A549 treated with Hydrocortisone at 1 μM for 4 hours (cell line): ENCODE measurements at places on chromosomes 3 and 15. TPM values are rescaled to one million over a fixed set of nuclear protein-coding genes. Genes with fewer than 3 reads are reported as not detected.

The HHATL gene
- total RNA-seq = not detected in 5 replicates

The XCR1 gene
- not detected in 5 replicates for total RNA-seq

The EPHA3 gene
- not detected in 5 replicates for total RNA-seq

The HTR3E gene
- total RNA-seq = not detected in 5 replicates

The WNT5A gene
- total RNA-seq = 0.69 to 1.3 TPM (median 1.2 TPM) in 5 replicates

The CCR8 gene
- not detected in 5 replicates for total RNA-seq

The HHLA2 gene
- total RNA-seq = 0.06 to 0.15 TPM (median 0.10 TPM) in 4 of 5 replicates, not detected in the other

The SIDT1 gene
- 0.46 to 0.60 TPM (median 0.54 TPM) in 5 replicates for total RNA-seq

The AMIGO3 gene
- 0.12 to 1.2 TPM (median 0.69 TPM) in 5 replicates for total RNA-seq

The CFAP44 gene
- 1.3 to 1.7 TPM (median 1.4 TPM) in 5 replicates for total RNA-seq

The SLC38A3 gene
- 0.10 to 0.12 TPM (median 0.12 TPM) in 3 of 5 replicates, not detected in the others for total RNA-seq

The CHST14 gene
- total RNA-seq = 15.6 to 20.6 TPM (median 19.3 TPM) in 5 replicates

The TRMT10C gene
- total RNA-seq = 33.1 to 35.8 TPM (median 33.5 TPM) in 5 replicates

The PRTG gene
- 8.3 to 11.1 TPM (median 10.2 TPM) in 5 replicates for total RNA-seq

The VILL gene
- total RNA-seq = 0.06 to 0.21 TPM (median 0.09 TPM) in 4 of 5 replicates, not detected in the other

The PPARG gene
- total RNA-seq = 37.4 to 43.6 TPM (median 41.5 TPM) in 5 replicates

The GPR149 gene
- not detected in 5 replicates for total RNA-seq

The SPTBN5 gene
- 0.08 to 0.23 TPM (median 0.17 TPM) in 5 replicates for total RNA-seq

The KBTBD13 gene
- not detected in 5 replicates for total RNA-seq

The COMMD2 gene
- total RNA-seq = 29.6 to 38.8 TPM (median 37.7 TPM) in 5 replicates

The KIF7 gene
- 3.9 to 5.1 TPM (median 4.1 TPM) in 5 replicates for total RNA-seq

The ATP13A4 gene
- total RNA-seq = 0.10 TPM in 1 of 5 replicates, not detected in the others

The RPUSD3 gene
- total RNA-seq = 51.9 to 63.3 TPM (median 60.5 TPM) in 5 replicates

The SLC51B gene
- 14.4 to 20.3 TPM (median 15.9 TPM) in 5 replicates for total RNA-seq

The P4HTM gene
- total RNA-seq = 12.2 to 20.2 TPM (median 17.5 TPM) in 5 replicates

The HRG gene
- total RNA-seq = not detected in 5 replicates

The THRB gene
- 1.1 to 1.6 TPM (median 1.3 TPM) in 5 replicates for total RNA-seq

The SEMA3G gene
- total RNA-seq = 0.03 to 0.16 TPM (median 0.06 TPM) in 5 replicates

The ITIH1 gene
- total RNA-seq = not detected in 5 replicates

The PRSS50 gene
- total RNA-seq = not detected in 5 replicates

The IGSF11 gene
- 3.5 to 4.8 TPM (median 4.4 TPM) in 5 replicates for total RNA-seq

The SENP8 gene
- 2.1 to 2.5 TPM (median 2.3 TPM) in 5 replicates for total RNA-seq

The LRRN1 gene
- not detected in 5 replicates for total RNA-seq

The SPSB4 gene
- total RNA-seq = 0.14 to 0.23 TPM (median 0.18 TPM) in 5 replicates
